ENCODE measurements at places on chromosomes 1 and 21.
A peak's percentile ranks its signal among the peaks of the same experiment; 100 is the strongest.

DNA sequence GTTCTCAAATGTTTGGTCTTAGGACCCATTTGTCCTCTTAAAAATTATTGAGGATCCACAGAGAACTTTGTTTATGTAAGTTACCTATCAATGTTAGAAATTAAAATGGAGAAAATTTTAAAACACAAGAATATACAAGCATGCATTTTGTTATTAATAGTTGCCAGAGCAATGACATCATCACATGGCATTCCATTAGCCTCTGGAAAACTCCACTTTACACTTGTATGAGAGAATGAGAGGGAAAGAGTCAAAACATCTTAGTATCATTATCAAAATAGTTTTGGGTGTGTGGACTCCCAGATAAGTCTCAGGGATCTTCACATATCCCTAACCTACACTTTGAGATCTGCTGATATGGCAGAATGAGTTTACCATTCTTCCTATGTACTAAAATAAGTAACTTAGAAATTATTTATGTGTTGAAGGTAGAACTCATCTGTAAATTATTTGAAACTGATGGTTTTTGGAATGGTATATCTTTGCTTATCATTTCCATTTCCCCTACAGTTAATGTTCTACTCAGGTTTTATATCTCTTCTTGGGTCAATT is 48.8 kb downstream of the RNF220 start:
- DNase-seq, result no peak

- DNase-seq, result no peak
Measured at GRCh38 chr1:204241050-204241449, 27.3 kb upstream of the GOLT1A start.

- DNase-seq, result no peak
Measured at GRCh38 chr1:228367798-228368791, 38.5 kb downstream of the TRIM11 start.

DNA sequence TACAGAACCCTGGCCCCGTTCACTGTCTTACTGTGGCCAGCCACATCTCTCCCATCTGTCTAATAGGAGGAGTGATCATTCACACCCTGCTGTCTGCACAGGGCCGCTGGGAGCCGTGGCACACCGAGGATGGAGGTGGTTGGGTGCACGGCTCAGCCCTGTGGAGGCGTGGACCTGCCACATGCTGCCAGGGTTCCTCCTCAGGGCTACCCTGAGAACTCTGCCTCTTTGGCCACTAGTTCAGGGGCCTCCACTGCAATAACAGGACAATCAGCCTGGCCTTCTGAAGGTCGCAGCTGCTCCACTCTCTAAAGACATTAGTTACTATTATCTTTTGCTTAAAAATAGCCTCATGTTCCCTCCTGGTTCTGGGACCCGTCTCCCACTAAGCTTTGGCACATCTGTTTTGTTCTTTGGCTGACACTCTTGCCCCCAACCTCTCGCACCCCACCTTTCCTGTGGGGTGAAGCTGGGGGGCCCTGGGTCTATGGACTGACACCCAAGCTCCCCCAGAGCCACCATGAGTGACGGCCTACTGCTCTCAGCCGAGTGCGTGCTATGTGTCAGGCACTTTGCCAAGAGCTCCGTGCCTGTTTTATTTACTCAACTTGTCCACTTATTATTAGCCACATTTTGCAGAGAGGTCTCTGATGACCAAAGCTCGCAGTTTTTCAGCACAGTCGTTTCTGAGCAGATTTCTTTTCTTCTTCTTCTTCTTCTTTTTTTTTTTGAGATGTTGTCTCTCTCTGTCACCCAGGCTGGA is 66.3 kb downstream of the ARHGEF10L start:
- peak; percentile 31 for DNase-seq

- no peak for DNase-seq
Measured at GRCh38 chr1:113266788-113267187, 123.5 kb upstream of the MAGI3 start.

- no peak for DNase-seq
Measured at GRCh38 chr1:39609618-39610331, 29.7 kb downstream of the HEYL start.

DNA sequence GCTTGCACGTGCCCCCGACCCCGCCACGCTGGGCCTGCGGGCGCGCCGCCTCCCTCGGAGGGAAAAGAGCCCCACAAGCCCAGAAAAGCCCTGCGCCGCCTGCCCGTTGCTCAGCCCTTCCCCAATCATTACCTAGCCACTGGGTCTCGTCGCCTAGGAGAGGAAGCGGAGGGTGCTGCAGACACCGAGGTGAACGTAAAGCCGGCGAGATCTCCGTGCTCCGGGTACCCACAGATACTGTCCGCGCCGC is at the start of gene ENO1:
TSS of gene ENO1 (minus strand) at position 239 of the 250 bp plus-strand sequence. CDS start 3,778 bp downstream, outside the sequence.
- DNase-seq, result no peak

GRCh38 chr1:81466961-81467360 is 333.8 kb upstream of the ADGRL2 start:
- DNase-seq, result no peak

DNA sequence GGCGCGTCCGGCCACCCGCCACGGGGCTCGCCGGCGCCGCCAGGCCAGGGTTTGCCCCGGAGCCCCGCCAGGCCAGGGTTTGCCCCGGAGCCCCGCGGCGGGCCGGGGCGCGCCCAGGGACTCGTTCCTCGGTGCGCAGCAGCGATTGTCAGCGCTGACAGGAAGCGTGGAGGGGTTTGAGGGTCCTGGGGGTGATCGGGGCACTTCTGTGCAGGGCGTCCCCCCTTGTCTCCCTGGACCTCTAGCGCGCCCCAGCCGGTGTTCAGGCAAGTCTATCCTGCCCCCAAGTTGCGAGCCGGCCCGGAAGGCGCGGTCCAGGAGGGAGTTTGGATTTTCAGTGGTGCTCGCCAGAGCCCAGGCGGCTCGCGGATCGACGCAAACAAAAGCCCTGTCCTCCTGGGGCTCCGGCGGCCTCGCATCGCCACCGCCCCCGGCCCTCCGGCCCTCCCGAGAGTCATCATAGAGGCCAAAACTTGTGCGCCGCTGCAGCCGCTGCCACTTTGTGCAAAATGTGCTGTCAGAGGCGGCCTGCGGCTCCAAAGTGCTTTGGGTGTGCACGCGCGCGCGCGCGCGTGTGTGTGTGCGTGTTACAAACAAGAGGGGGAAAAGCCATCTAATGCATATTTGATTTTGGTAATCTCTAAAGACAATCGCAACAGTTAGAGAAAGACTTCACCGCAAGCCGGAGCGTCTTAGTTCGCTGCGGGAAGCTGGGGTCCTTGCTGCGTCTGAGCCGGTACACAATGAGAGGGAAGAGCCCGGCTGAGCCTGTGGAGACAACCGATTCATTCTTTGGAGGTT is 1.0 kb downstream of the ROR1 start:
- DNase-seq, result peak; percentile 77

DNA sequence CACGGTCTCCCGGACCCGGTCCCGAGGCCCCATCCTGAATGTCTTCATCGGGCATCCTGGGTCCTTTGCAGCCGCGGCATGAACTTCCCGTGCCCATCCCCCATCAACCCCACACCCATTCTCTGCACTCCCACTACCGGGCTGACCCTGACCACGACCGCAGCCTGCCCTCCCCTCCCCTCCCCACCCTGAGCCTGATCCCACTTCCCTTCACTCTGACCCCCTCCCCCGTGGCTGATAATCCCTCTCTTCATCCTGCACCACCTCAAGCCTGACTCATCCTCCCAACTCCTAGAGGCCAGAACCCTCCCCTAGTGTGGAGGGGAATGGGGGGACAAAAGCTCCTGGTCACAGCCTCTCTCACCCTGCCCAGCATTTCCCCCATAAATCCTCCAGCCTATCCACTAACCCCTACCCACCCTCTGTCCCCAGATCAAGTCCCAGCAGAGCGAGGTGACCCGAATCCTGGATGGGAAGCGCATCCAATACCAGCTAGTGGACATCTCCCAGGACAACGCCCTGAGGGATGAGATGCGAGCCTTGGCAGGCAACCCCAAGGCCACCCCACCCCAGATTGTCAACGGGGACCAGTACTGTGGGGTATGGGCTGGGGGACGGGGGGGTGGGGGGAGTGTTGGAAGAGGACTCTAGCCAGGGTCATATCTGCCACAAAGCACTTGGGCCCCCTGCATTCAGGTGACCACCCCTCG is 602 bp downstream of the SH3BGRL3 start:
- DNase-seq, result no peak

- DNase-seq, result no peak
Measured at GRCh38 chr1:6688757-6689156, 12.9 kb downstream of the DNAJC11 start.

DNA sequence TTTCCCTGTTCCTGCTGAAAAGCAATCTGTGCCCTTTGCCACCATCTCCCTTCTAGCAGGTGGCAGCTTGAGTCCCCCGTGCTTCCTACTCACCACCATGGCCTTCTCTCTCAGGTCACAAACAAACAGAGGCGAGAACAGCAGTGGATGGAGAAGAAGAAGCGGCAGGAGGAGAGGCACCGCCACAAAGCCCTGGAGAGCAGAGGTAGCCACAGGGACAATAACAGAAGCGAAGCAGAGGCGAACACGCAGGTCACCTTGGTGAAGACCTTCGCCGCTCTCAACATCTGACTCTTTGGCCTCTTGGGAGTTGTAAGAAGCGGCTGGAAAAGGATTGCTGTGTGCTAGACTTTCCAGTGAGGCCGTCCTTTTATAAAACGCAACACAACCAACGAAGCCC is 16.0 kb downstream of the PLA2G2E start:
- DNase-seq, result no peak

DNA sequence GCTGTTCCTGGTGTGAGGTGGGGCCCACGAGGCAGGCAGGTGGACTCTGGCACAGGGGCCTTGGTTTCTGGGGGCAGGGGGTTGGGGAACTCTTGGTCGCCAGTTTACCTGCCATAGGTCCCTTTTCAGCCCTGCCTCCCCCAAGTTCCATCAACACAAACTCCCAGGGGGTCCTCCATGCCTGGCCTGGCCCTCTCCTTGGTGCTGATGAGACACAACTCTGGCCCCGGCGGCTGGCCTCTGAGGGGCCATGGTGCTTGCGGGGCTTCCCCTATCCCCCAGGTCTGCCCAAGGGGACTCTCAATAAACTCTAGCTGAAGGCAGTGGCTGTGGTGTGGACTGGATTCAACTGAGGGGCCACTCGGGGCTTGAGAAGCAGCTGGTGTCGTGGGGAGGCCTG is 16.0 kb downstream of the HTR6 start:
- DNase-seq, result no peak

DNA sequence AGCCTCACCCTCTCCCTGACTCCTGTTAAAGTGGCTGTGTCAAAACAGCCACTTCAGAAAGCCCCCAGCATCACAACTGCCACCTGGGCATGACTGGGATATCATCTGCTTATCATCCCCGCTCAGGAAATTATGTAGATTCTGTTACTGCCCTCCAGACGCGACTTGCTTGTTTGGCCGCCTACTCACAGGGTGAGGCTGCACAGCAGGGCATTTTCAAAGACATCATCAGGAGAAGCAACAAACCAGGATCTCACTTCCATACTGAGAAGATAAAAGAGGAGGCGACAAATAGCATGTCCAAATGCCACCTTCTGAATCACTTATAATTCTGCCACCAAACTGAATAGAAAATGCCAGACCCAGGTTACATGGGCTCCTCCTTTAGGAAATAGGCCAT is 94.8 kb downstream of the MIS18A start:
- DNase-seq, result no peak

All from hindlimb muscle (tissue), 1 donor.